ENCODE measurements at places on chromosomes 5 and 9.

DNA sequence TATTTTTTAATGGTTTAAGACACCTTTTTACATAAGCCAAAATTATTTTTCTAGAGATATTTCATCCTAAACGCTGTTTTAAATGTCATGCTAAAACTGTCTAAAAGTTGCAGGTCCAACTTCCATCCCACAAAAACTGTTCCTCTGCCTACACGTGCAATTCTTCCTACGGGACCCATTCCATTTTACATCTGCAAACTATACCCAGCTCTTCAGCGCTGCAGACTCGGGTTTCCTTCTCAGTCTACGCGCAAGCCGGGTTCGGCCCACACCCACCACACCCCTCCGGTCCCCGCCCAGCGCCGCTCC is 8.7 kb downstream of the RANBP6 start:
- DNase-seq, result peak; percentile 80

GRCh38 chr5:169244812-169245211 is 56.1 kb downstream of the SLIT3 start:
- DNase-seq, result no peak

DNA sequence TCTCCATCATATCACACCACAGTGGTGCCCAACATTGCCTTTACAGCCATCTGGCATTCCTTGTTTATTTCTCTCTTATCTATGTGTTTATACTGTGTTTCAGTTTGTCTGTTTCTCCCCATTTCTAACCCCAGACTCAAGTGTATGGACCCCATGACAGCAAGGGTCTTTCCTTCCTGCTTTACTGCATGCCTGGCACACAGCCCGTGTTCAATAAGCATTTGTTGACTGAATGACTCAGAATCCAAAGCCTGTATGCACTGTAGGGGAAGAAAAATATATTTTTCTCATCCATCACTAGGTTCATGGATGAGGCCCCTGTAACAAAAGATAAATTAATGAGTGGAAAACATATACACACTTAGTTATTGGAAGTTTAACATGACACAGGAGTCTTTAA is 190.8 kb upstream of the SEMA6A start:
- no peak for DNase-seq

GRCh38 chr9:12908895-12909294 is 134.1 kb downstream of the LURAP1L start:
- DNase-seq, result no peak

DNA sequence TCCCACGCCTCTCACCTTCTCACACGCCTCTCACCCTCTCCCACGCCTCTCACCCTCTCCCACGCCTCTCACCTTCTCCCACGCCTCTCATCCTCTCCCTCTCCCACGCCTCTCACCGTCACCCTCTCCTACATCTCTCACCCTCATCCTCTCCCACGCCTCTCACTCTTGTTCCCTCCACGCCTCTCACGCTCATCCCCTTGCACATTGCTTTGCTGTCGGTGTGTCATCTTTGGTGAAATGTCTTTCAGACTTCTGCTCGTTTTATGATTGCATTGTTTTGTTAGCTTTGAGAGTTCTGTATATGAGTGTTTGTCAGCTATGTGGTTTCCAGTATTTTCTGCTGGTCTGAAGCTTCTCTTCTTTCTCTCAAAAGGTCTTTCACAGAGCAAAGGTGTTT is 102.7 kb downstream of the EHMT1 start:
- no peak for DNase-seq

GRCh38 chr5:137498301-137498735 is 808 bp downstream of the SPOCK1 start:
- DNase-seq, result peak; percentile 36

- no peak for DNase-seq
Observed at GRCh38 chr9:38690574-38690973, 29.4 kb downstream of the FAM240B start.

All from fibroblast of pulmonary artery (primary cell).